Kidney (tissue), 22 donors: ENCODE measurements at places on chromosomes 1 and 21. TPM values are rescaled to one million over a fixed set of nuclear protein-coding genes. Genes with fewer than 3 reads are reported as not detected.

ZNF648 gene
- not detected for total RNA-seq

DNA sequence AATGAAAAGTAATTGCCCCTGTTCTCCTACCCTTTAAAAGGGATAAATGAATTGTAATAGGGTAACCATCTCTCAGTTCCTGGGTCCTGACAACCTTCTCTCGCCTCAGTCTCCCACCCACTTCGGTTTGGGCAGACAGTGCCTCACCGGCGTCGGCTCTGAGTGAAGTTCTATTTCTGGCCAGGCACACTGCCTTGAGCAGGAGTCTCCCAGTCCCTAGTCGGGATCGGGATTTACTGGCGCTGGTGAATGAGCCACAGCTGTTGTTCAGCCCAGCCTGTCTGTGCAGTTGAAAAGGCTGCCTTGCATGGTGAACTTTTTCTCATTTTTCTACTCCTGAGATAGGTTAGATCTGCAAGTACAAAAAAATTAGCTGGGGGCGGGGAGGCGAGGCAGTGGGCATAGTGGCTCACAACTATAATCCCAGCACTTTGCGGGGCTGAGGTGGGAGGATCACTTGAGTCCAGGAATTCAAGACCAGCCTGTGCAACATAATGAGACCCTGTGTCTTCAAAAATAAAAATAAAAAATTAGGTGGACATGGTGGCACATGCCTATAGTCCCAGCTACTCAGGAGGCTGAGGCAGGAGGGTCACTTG is 7.4 kb downstream of the PLEKHM2 start:
- DNase-seq: no peak

- no peak for DNase-seq
These were observed 2.2 kb downstream of the TLR5 start for GRCh38 chr1:223140611-223141405.

PADI4 gene
- 0.35 TPM for total RNA-seq

GRCh38 chr1:8086055-8086454 is 59.9 kb upstream of the ERRFI1 start:
- no peak for DNase-seq
